Fibroblast of lung (primary cell): ENCODE measurements at places on chromosomes 5 and 9.

DNA sequence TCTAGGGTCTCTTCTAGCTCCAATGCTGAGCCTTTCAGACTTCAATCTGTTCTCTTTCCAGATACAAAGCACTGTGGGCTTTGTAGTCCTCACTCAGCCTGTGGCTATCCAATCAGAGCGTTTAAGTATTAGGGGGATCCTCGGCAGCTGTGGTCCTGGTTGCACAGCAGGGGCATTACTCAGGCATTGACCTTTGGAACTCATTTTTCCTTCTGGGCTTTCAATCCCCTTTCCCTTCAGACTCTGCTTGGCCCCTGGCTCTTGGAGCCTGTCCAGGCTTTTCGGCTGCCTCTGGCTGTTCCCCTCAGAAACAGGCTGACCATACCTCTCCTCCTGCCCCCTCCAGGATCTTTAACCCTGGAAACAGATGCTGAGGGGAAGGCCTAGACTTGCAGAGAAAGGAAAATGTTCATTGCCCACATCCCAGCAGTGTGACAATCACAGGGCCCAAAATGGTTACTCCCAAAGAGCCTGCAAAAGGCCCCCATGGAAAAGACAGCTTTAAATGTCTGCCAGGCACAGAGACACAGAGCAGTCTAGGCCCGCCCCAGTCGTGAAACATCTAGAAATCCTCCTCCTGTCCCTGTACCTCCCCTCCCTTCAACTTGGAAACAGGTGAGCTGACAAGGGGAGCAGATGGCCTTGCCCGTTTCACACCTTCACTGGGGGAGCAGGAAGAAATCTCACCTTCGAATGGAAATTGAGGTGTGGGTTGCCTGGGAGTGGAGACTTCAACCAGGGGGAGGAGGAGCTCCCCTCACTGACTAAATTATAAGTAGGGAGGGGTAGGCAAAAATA lies 13.7 kb downstream of the C1QTNF2 start:
- no peak for DNase-seq

DNA sequence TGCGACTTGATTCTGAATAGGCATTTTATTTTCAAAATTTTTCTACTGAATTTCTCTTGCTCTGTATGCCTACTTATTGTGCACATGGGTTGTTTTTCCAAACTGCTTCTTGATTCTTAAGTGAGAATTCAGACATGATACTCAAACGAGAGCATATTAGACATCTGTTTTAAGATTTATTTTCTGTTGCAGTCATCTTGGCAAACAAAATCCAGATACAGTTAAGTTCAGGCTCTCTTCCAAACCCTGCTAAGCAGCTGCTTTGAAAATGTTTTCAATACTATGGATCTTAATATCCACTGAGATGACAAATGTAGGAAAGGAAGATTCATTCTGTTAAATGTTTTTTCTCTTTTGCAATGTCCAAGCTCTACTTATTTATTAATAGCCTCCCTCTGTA lies 4.5 kb downstream of the TMEM215 start:
- DNase-seq, result no peak

- DNase-seq, result no peak
Observed at GRCh38 chr9:94054716-94055115, 29.5 kb upstream of the PTPDC1 start.

DNA sequence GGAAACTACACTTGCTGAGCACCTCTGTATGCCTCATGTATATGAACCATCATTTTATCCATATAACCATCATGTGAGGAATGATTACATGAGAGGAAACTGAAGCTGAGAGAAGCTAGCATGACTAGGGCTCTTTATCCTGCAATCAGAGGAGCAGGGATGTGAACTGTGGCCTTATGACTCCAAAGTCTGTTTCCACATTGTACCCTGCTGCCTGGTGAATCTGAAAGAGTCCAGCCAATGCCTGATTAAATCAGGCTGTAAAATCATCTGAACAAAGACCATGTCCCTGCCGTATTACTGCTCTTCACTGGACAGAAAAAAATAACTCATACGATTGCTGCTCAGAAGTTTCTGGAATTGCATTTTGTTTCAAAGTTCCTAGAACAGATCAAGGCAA lies 67.0 kb downstream of the LPAR1 start:
- no peak for DNase-seq

- DNase-seq, result peak; percentile 13
Observed at GRCh38 chr9:10059044-10059443, 553.8 kb downstream of the PTPRD start.

- no peak for DNase-seq
Observed at GRCh38 chr9:137593176-137593575, 2.9 kb upstream of the ZMYND19 start.

DNA sequence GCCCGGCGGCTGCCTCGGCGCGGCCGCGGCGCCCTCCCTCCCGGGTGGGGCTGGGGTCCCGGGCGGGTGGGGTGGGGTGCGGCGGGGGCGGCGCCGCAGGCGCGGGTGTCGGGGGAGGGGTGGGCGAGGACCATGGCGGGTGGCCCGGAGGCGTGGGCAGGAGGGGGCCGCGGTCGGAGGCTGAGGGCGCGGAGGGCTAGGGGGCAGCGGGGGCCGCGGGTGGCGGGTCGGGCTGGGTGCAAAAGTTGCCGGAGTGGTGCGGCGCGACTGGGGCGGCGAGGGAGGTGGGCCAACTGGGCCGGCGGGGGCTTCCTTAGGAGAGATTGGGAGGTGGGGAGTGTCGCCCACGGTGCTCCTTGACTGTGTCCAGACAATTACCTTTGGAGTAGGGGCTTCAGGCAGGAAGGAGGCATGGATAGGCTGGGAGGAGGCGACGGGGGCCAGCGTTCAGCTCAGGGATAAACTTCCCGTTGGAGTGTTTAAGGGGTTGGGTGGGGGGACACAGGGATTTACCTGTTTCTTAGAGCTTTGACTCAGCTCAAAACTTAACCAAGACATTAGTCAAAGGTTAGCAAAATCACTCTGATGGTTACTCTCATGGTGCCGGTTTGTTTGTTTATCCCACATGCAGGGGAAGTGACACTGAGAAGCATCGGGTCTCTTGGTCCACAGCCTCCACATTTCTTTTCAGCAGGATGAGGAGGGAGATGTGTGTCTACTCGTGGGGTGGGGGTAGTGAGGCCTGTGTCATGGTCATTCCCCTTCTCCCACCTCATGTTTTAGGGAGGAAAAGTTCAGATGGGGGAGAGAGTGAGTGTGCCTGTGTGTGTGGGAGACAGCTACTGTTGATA lies 859 bp downstream of the CSNK1G3 start:
- peak; percentile 31 for DNase-seq

GRCh38 chr9:2477755-2478154 lies 143.8 kb upstream of the VLDLR start:
- peak; percentile 22 for DNase-seq

DNA sequence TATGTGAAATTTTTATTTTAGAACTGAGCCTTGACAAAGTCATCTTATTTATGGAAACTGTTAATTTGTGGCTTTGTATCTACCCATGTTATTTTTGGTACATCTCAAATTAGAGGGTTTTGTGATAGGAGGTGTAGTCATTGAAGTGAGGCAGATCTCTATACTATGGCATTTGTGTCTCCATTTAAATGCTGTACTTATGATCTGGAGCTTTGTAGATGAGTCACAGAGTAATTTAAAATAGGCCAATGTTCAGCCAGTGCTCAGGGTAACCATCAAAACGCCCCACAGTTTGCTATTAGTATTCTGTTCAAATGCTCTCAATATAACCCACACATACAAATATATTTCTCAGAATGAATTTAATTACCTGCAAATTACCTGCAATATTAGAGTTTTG lies 351.5 kb upstream of the KLF9 start:
- DNase-seq, result no peak

- DNase-seq, result no peak
Observed at GRCh38 chr5:172667786-172668593, 26.9 kb downstream of the NEURL1B start.

DNA sequence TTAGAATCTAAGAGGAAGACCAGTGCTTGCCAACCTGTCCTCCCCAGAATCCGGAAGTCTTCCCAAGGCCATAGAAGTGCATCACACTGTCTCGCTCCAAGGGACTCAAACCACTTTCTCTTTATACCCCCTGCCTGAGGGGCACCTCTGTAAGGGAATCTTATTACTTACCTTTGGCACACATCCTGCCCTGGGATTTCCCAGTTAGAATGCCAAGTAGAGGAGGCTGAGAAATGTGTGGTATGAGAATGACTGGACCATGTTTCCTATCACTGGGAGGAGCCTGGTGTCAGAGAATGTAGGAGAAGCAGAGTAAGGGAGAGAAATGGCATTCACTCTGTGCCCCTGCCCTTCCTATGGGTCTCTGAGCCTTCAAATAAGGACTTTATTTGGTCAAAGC lies 85.8 kb downstream of the AOPEP start:
- peak; percentile 91 for DNase-seq
